ENCODE measurements at places on chromosomes 1 and 21.

DNA sequence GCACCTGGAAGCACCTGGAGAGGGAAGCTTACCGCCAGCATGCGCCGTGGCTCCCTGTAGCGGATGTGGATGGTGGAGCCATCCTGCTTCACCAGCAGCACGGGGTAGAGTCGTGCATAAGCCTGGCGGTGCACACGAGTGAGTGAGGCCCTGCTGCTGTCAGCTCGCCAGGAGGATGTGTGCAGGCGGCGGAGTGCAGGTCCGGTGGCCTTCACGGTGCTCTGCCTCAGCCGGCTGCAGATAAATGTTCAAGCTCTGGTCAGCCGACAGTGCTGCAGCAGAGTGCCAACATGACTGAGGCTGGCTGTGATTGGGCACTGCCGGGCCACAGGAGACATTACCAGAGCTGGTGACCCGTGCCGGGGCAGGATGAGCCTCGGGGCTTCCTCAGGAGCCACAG, 1.5 kb downstream of the MRPL55 start:
- no peak for DNase-seq

DNA sequence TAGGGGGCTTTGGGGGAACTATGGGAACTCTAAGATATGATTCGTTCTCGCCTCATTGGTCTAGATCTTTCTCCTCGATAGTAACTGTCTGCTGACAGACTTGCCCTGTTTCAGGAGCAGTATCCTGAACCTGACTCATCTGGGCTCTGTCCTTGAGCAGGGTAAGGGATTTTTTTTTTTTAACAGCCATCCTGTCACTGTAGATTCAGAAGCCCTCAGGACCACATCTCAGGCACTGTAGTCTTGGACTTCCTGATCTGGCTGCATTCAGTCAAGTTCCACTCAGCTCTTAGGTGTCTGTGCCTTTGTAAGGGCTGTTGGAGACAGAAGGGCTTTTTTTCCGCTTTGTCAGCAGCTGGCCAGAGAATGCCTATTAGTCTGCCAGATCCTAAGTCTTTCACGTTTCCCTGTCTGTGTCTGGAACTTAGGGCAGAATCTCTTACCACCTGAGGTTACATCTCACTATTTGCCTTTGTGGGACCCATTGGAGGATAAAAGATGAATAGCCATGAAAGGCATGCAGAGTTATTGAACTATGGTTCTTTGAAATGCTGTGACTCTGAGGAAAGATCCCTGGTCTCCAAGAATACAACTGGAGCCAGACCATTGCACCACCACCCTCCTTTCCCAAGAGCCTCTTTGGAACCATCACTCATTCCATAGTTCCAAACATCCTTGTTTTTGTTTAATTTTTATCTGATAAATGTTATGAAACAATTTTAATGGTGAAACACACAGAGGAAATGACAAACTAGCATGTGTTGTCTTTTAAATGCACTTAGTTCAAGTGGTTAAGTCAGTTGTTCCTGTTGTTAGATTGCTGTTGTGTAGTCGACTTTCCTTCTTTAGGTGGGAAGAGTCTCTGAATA, 49.7 kb upstream of the MACF1 start:
- no peak for DNase-seq

- DNase-seq = no peak
These were observed 282.6 kb downstream of the DSCAM start for GRCh38 chr21:40564318-40564717.

- DNase-seq = no peak
These were observed 90.9 kb downstream of the GIPC2 start for GRCh38 chr1:78136680-78137079.

DNA sequence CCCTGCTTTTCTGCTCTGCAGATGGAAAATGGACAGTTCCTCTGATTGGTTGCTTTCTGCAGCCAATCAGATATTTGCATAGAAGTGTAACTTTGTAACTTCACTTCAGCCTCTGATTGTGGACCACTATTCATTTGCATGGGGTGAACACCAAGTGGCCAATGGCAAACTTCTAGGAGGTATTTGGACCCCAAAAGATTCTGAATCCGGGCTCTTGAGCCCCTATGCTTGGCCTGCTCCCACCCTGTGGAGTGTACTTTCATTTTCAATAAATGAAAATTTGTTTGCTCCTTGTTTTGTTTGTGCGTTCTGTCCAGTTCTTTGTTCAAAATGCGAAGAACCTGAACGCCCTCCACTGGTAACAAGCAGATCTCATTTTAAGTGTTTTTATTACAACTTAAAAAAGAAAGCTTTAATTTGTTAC, 6.4 kb upstream of the GSTM4 start:
- DNase-seq = peak; percentile 56

DNA sequence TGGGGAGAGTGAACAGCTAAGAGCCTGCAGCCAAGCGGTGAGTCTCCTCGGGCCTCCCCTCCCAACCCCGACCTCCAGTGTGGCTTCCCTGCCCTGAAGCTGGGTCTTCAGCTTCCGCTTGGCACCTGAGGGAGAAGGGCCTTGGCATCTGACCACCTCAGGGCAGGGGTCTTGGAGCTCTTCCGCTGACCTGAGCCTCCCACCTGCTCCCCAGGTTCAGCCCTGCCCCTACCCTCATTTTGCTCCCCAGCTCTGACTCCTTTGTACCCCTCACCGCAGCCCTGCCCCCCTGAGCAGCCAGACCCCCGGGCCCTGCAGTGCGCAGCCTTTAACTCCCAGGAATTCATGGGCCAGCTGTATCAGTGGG, 4.9 kb downstream of the ADAMTSL4 start:
- DNase-seq = no peak

DNA sequence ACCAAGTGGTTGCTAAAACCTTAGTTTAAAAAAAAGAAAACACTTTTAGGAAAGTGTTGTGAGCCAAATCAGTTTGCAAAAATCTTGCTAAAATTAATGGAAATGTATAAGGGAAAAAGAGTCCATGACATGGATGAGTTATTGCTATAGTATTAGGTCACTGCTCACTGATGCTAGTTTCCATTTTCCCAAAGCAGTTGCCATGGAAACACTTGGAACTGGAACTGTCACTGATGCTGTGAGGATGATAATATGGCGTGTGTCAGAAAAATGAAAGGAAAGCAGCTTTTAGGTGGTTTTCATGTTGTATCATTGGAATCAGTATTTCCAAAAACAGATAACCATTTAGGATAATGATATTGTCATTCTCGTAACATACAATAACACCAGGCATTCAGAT, 104.4 kb downstream of the PHTF1 start:
- peak; percentile 44 for DNase-seq

DNA sequence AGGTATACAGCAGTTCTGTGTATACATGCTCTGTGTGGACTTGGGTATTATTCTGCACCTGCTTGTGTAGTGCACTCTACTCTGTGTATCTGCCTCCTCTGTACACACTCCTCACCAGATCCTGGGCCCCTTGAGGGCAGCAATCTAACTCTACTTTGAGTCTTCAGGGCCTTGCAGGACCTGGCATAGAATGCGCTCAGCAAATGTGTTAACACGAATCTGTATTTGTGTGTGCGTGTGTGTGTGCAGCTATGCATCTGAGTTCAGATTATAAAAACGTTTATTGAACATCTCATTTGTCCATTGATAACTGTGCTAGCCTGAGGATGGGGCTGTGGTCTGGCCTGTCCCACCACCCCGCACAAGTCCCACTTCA, 3.9 kb upstream of the MEF2D start:
- no peak for DNase-seq

GRCh38 chr1:70567167-70567566, 156.1 kb downstream of the CTH start:
- DNase-seq = no peak

GRCh38 chr1:86650065-86650464, 54.3 kb upstream of the SH3GLB1 start:
- no peak for DNase-seq

DNA sequence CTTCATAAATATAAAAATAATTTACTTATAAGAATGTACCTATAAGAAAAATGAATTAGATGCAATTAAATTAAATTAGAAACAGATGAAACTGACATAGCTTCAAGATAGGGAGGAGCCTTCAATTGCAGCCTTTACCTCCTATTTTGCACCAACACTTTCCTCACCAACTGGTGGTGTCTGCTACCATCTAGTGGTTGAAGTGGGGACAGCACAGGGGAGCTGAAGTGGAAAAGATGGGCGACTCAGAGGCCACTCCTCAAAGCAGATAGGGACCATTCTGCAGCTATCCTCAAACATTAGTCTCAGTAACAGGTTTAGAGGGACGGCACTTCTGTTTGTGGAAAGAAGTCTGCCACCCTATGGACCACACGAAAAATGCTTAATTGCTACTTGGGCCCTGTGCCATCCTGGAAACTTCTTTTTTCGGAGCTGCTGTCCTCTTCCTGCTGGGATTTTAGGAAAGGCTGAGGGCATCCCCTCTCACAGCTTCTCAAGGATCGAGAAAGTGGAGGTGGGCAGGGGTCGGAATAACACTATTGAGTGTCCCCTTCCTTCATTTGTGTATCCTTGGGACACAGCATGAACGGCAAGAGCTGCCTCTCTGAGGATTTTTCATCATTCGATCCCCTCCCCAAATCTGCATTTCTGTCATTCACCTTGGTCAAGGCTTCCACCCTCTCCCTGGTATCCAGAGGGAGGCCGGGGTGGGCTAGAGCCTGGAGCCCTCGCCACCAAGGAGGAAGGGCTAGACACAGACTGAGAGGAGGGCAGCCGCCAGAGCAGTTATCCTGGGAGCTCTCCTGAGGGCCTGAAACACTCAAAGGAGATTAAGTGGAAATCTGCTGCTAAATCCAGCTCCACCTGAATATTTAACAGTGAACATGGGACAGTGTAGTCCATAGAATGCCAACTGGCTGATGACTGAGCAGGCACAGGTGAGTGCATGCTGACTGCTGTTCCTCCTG, 9.6 kb downstream of the PROK1 start:
- peak; percentile 83 for DNase-seq

- no peak for DNase-seq
These were observed 253.4 kb upstream of the CSF3R start for GRCh38 chr1:36735939-36736730.

DNA sequence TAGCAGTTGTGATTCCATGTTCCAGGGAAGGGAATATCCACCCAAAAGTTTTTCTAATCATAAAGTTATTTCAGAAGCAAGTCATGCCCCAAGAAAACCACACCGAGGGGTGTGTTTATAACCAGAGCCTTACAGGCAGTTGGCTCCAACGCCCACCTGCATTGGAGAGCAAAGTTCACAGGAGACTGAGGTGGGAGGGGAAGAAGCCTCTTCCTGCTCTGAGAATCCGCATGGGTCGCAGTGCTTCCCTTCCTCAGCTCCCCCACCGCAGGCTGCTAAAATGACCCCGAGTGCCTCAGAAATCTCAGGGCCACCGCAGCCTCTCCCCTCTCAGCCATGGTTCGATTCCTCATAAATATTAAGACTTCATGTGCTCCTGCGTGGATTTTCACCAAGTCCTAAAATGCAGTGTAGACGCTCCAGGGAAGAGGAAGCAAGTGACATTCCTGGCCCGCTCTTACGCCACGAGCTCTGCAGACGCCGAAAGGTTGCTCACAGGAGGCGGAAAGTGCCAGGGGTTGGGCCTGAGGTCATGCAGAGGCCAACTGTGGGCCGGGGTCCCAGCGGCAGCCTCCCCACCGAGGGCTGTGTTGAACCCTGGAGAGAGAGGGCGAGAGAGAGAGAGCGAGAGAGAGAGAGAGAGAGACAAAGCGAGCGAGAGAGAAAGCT, 13.4 kb upstream of the SPSB1 start:
- DNase-seq = no peak

DNA sequence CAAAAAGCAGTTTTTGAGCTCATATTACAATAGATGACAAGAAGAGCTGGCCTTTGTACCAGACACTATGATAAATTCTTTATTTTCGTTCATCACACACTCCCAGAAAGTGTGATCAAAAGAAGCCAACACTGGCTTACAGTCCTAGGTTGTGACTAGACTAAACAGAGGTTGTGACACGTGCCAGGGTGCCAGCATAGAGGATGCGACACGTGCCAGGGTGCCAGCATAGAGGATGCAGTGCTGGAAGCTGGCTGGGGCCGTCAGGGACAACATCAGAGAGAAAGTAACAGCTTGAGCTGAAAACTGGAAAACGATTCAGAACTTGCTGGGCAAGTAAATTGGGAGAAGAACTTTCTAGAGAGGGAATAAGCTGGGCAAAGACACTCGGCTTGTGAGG, 2.2 kb downstream of the MTARC1 start:
- no peak for DNase-seq

- DNase-seq = peak; percentile 40
These were observed 563 bp upstream of the NFIA start for GRCh38 chr1:61081686-61082310.

DNA sequence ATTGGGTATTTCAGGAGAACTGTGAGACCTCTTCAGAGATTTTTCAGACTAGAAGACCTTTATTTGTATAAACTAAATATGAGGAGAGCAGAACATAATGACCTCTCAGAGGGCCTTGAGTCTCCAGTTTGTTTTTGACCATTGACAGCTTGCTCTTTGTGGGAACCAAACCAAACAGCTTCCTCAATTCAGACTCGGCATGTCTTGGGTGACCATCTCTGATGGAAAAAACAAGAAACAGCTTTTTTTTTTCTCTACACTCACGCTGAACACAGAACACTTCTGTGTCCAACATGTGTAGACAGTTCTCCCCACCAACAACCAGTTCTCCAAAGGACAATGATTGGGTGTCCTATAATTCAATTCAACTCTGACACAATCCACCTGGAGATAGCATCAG, 11.5 kb downstream of the ATP1A4 start:
- DNase-seq = no peak

- DNase-seq = peak; percentile 61
These were observed 11.8 kb upstream of the ALG14 start for GRCh38 chr1:95084317-95085176.

DNA sequence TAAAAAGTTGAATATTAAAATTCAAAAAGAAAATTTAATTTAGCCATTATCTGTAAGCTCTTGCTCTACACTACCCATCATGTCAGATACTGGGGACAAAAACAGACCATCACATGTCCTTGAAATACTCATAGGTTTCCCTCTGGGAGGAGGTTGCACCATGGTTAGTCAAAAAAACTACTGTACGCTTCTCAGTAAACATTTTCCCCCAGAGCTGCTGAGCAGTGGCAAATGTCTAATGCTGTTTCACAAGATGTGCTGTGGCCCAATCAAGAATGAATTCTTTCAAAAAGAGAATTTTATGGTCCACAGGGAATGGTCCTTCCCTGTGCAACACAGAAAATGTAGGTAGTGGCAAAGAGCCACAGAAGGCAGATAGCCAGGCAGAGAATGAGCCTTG, 6.1 kb downstream of the SLC25A24 start:
- no peak for DNase-seq

DNA sequence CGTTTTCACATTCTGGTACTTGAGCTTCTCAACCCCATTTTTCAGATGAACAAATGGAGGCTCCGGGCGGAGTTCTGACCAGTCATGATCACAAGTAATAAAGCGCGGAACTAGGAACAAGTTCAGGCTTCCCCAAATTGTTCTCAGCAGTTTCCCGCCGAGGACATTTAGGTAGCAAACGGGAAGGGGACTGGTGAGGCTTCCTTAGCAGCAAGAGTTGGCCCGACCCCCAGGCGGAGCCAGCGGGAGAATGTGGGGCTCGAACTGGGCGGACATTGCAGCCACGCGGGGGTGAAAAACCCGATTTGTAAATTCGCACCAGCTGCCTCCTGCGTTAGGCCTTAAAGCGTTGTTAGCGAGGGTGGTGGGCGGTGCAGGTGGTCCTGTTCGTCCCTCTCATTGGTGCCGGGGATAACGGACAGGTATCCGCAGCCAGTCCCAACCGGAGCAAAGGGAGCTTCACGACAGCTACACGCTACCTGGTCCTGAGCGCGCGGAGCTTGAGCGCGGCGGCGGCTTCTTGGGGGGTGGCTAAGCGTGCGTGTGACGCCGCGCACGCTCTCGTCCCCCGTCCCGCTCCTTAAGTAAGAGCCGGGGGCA, 15.3 kb downstream of the SEMA6C start:
- DNase-seq = peak; percentile 31
